Stimulated activated CD4-positive, alpha-beta T cell treated with anti-CD3 and anti-CD28 coated beads, Interleukin-12 subunit alpha, Interleukin-12 subunit beta, amount 100 ng/mL, for 4 hours (primary cell): ENCODE measurements at places on chromosomes 6 and 20.

DNA sequence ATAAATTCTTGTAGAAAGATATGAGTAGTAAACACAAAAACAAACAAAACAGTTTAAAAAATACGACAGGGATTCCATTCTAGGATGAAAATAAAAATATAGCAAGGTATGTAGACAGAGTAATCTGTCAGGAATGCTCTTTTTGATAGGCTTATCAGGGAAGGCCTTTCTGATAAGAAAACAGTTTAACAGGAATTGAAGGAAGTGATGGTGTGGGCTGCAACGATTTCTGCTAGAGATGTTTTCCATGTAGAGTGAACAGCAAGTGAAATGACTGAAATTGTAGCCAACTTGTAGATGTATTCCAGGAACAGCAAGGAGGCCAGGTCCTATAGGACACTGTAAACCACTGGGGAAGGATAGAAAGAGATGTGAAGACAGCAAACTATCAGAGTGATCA, 689.7 kb upstream of the GJE1 start:
- DNase-seq, result no peak

DNA sequence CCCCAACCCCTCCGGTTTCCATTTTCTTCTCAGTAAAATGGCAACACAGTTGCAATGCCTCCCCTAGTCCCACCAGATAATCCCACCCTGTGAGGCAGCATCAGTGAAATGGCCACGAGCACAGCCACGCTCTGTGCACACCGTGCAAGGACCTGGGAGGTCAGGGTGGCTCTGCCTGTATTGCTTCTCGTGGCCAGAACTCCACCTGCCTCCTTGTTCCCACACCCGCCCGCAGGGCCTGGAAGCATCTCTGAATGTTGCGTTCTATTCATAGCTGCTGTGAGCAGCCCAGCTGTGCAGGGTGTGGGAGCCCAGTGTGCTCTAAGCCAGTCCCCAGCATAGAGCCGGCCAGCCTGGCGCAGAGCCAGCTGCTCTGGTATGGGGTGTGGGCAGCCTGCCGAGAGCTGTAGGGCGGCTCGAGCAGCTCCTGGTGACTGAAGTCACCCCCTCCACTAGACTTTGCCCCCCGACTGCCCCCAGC, 161.1 kb downstream of the DLL1 start:
- no peak for DNase-seq

GRCh38 chr6:119552021-119552420, 202.5 kb upstream of the MAN1A1 start:
- DNase-seq, result no peak

GRCh38 chr20:59171986-59172385, 8.4 kb downstream of the ZNF831 start:
- no peak for DNase-seq

DNA sequence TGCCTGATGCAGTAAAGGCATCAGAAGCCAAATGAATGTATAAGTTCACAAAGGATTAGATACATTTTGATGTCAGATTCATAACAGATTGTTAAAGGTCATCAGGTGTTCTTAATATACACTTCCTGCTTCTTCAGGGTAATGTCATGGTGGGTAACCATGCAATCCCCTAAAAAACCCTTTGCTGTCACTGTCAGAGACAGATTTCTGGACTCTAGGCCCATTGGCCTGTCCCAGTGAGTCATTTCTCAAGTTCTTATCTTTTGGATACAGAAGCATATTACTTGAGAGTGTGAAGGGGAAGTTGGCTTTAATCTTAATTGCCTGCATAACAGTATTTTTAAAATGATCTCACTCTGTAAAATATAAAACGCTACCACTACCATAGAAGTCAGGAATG, 895.6 kb upstream of the MAP3K7 start:
- DNase-seq, result no peak

DNA sequence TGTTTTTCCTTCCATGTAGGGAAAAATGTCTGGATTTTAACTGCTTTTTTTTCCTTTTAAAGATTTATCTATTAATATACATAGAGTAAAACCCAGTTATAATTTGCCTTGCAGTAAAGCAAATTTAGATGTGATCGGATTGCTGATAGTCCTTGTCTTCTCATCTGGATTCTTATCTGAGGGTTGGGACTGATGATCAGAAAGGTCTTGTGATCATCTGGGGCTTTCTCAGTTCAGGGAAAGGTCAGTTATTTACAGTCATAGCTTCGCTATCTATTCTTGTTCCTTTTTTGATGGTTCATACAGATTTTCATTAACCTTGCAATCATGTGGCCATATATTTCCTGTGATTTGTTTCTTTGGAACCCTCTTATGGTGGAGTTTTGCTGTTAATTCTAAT, 63.8 kb upstream of the CLDN20 start:
- DNase-seq, result no peak

DNA sequence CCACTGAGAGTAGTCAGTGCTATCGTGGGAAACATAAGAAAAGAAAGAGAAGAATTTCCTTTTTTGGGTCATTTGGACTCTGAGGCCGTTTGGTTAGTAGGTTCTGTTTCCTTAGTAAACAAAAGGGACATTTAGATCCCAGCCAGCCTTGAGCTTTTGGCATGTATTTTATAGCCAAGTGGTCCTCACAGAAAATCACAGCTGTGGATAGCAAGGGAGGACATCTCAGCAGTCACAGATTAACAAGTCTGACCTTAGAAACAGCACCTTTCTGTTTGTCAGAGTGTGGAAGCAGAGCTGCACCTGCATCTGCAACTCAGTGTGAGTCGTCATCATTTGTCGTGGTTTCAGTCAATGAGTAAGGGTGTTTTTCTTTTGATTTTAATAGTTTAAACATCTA, 40.5 kb downstream of the FAM120B start:
- no peak for DNase-seq

DNA sequence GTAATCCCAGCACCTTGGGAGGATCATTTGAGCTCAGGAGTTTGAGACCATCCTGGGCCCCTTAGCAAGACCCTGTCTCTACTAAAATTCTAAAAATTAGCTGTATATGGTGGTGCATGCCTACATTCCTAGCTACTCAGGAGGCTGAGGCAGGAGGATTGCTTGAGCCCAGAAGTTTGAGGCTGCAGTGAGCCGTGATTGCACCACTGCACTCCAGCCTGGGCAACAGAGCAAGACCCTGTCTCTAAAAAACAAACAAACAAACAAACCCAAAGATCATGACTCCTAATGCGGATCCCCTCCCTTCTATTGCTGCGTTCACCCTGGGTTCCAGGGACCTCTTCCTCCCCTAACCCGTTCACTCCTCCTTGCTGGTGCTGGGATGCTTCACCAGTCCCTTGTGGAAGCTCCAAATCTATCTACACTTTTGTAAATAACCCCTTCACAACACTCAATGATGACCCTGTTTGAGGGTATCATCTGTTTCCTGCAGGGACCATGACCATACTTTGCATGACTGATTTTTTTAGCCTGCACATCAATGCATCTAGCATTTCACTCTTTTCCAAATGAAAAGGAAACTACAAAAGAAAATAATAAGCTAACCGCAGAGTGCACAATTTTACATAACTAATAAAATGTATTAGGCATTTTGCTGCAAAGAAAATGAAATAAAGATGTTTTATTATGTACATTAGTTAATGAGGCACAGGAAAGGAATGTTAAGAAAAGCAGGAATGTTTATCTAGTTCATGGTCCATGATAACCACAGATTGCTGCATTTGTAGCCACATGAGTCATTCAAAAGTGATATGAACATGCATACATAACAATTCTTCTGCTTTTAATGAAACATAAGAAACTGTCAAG, 30.5 kb upstream of the IPCEF1 start:
- DNase-seq, result no peak

- DNase-seq, result no peak
Observed at GRCh38 chr6:22110061-22110460, 186.8 kb downstream of the PRL start.

- no peak for DNase-seq
Observed at GRCh38 chr6:25418454-25419052, 139.4 kb downstream of the CARMIL1 start.

- peak; percentile 81 for DNase-seq
Observed at GRCh38 chr20:297098-297924, at the start of gene ZCCHC3. Gene ZCCHC3 (plus strand): TSS chr20:297570. CDS start chr20:297587, 17 bp downstream.

GRCh38 chr6:163381118-163381756, 33.3 kb upstream of the QKI start:
- DNase-seq, result no peak

DNA sequence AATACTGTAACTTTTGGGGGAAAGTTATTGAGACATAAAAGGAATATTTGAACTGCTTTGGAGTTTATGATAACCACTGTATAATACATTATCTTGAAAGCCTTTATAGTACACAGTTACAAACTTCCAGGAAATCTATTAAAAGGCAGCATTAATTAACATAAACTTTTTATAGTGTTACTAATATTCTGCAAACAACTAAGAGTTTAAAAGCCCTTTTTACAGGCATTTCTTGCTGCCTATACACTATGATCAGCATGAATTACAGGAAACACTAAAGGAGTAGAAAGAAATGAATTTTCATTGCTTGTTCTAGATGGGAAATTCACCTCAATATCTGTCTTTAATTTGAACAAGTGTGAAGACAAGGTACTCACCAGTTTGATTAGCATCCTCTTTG, 252.3 kb upstream of the ZFP64 start:
- DNase-seq, result no peak

- no peak for DNase-seq
Observed at GRCh38 chr20:44495802-44496481, 20.3 kb downstream of the TTPAL start.

DNA sequence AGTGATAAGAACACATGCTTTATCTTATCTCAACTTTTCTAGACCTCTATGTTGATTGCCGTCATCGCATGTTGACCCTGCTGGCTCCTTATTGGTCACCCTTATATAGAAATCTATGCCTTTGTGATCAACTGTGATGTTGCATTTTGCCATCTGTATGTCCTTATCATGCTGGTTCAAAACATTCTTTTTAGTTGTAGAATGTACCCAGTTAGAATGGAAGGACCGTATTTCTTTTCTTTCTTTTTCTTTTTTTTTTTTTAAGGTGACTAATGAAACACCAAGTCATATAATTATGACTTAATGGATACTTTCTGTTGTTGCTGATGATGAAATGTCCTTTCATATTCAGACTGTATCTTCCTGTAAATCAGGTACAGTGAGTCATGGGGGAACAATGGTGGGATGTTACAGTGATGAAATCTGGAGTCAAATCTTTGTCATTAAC, 145.9 kb upstream of the CITED2 start:
- DNase-seq, result no peak
